Activated T-cell treated with anti-CD3 and anti-CD28 coated beads, Interleukin-2, amount 50 U/mL, for 72 hours (primary cell): ENCODE measurements at places on chromosomes 1 and 21. TPM values are rescaled to one million over a fixed set of nuclear protein-coding genes. Genes with fewer than 3 reads are reported as not detected.

DNA sequence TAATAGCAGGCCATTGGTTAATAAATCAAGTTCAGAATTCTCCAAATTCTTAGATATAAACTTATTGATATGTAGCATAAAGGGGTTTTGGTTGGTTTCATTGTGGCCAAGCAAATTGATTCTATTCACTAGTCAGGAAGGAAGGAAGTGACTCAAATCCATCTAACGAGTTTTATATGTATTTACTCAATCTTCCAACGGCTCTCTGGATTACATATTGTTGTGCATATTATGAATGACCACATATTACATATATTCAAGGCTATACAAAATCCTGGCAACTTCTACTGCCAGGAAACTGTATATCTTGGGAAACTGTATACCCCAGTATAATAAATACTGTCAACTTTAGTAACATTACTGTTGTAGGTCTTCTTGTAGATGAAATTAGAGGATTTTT lies 20.1 kb upstream of the PDE4B start:
- DNase-seq, result no peak

DNA sequence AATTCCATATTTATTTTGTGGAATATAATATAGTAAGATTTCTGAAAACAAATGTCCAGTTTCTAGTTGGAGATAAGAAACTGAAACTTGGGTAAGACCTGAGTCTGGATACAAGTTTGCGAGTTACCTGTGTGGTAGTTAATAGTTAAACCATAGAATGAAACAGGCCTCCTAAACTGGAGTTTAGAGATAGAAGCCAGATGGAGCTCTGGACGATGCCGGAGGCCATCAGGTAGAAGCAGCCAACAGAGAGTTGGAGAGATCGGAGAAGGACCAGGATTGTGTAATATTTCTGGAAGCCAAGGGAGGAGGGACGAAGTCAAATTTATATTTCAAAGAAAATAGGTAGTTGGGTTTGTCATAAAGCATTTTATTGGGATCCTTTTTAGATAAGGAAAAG lies 45.1 kb downstream of the ARID1A start:
- DNase-seq, result no peak

GRCh38 chr1:52668711-52669110 lies 29.4 kb downstream of the COA7 start:
- DNase-seq, result no peak

The SPRR1B gene
- not detected for total RNA-seq

The PANK4 gene
- 49.7 TPM for total RNA-seq

The KLF17 gene
- not detected for total RNA-seq
